ENCODE measurements at places on chromosomes 2 and 18.
A peak's percentile ranks its signal among the peaks of the same experiment; 100 is the strongest.

GRCh38 chr2:173803449-173803848 lies 161.7 kb downstream of the SP3 start:
- no peak for DNase-seq

GRCh38 chr2:201378496-201379397 lies 21.6 kb upstream of the FLACC1 start:
- DNase-seq, result no peak

DNA sequence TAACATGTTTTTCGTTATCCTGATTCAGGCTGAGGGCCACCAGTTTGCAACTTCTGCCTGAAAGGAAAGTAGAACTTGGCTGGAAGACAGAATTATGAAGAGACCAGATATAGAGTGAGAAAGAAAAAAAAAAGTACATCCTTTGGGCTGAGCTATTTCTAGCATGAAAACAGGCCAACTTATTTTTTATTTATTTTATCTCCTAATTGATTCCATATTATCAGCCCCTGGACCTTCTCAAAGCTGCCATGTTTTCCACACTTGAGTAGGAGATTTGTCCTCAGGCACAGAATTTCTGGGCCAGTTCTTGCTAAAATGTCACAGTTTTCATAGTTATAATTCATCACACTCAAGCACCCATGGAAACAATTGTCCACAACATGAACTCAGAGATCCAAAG lies 586.8 kb upstream of the CNTNAP5 start:
- no peak for DNase-seq

DNA sequence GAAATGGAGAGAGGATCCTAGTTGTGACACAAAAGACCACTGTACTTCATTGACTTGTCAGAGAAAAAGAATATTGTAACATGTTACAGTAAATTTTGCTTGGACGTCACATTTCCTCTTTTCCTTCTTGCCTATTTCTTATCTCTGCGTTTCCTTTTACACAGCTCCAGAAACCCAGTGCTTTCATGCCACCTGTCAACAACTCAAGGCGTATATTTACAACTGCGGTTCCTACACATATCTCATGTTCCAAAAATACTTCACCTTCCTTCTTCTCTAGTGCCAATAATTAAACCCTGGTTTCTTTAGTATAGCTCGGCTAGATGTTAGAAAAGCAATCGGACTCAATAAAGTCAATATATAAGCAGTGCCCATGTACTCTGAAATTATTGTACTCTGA lies 911.5 kb upstream of the FSHR start:
- peak; percentile 11 for DNase-seq

DNA sequence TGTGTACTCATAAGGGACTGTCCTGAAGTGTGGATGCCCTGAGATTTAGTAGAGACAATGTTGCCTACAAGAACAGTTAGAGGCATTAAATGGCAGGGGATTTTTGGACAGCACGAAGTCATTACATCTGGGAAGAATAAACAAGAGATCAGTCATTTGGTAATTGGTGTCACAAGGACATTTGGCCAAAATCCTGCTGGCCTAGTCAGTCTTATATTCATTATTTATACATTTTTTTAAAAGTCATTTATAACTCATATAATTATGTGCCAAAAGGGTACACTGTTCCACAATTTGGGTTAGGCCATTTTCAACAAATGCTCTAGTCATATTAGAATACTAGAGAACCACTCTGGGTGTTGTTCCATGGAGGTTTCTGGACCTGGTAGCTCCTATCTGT lies 104.7 kb downstream of the LRATD1 start:
- no peak for DNase-seq

DNA sequence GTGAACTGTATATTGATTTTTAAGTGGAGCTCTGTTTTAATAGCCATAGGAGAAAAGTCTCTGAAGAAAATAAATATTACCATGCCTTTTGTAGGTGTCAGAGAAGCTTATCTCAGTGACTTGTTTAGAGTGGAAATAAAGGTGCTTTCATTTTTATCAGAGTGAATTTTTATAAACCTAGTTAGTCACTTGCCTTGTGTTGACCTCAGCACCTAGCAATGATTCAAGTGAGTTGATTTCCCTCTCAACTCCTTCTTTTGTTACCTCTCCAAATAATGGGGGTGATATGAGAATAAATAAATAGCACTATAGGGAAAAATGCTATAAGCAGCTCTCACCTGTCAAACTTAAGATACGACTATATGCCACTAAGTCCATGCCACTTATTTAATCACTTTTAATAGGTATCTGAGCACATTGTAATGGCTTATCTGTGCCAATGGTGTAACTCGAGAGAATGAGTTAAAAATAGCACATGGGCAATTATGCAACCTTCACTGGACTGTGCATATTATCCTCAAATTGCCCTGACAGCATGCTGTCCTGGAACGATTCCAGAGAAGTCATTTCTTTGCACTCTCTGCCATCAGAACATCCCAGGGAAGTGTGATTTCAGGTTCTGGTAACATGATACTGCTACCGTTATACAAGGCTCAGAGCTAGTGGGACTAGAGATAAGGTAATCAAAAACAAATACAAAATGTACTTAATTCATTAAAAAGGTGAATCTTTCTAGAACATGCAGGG lies 290.8 kb downstream of the CCDC85A start:
- DNase-seq, result no peak

DNA sequence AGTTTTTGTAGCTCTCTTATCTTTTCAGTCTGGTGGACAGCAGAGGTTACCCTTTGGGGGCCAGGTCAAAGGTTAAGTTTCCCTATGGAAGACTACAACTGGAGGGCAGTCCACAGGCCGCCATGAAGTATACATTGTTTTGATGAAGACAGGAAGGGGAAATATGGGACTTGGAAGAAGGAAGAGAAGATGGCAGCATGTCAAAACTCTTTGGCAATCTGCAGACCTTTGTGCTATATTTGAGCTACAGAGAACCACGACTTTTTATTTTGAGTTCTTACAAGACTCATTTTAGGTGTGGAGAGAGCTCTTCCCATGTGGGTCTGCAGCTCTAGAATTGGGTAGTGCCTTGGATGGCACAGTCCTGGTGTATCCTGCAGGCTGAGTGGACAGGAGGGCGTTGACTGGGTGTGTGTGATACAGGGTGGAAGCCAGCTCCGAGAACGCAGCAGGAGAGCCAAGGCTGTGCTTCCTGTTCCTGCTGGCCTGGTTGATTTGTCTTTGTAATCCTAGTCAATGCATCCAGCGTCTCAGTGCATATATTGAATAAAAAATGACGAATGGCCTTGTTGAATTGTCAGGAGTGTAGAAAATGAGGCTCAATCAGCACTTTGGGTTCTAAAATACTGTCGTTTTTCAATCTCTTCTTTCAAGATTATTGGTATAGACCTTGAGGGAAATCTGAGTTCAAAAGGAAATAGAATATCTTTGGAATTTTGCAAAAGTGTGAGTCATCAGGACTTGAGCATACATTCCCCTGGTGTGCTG lies 11.5 kb downstream of the ITGA6 start:
- no peak for DNase-seq

DNA sequence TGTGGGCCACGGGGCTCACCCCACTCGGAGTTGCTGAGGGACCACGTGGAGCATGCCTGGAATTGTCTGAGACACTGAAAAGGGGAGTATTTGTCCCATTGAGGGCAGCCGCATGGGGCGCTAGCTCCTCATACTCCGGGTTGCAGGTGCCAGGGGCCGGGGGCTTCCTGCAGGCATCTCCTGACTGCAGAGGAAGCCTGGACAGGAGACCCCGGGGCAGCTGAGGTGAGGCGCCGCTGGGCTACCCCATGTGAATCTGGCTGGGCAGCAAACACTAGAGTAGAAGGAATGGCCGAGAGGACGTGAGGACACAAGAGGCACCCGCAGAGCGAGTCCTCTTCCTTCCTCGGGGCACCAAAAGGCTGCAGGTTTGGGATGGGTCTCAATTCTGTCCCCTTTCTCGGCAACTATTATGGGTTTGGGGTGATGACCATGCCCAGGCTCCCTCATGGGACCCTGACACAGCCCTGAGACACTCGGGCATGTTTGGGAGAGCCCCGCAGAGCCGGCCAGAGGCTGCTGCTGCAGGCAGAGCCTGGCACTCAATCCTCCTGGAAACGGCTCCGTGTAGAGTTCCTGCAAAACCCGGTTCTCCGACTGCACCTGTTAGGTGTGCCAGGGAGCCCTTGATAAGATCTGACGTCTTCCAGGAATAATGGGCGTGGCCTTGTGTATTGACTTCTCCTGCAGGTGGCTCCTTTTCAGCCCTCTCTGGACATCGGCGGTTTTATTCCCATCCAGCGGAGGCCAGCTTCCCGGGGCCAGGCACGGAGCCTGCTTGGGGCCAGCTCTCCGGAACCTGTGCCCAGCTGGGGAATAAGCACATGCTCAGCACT lies 77.0 kb downstream of the CTIF start:
- DNase-seq, result no peak

GRCh38 chr2:225400060-225400511 lies 576 bp downstream of the NYAP2 start:
- peak; percentile 20 for DNase-seq

GRCh38 chr2:84029903-84030575 lies 429.0 kb downstream of the SUCLG1 start:
- no peak for DNase-seq

GRCh38 chr2:2877427-2877826 lies 500.2 kb downstream of the EIPR1 start:
- peak; percentile 8 for DNase-seq

DNA sequence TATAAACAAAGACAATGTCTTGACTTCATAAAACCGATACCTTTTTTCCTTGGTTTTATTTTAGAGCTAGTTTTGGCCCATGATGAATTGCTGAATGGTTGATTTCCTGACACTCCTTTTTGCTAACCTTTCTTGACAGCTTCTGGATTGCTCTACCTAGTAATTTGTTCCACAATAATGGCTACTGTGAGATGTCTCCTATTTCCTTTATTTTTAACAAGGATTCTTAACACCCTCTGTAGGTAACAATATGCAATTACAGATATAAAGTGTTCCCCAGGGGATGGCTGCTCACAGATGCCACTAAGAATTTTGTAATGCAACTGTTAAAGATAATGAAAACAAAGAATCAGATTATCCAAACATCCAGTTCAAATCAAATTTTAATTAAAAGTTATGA lies 100.8 kb upstream of the ATP5MC3 start:
- DNase-seq, result peak; percentile 72

DNA sequence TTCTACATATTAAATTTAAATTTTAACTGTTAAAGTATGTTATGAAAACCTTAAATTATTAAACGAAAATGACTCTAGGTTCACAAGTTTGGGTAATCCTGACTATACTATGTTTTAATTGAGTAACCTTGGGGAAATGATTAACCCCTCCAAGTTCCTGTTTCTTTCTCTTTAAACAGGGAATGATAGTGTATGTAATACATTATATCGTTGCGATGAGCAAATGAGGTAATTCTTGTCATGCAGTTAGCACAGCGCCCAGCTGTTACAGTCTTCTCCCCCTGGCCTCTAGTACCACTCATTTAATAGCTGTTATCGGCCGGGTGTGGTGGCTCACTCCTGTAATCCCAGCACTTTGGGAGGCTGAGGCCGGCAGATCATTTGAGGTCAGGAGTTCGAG lies 80.4 kb downstream of the MTA3 start:
- DNase-seq, result no peak

DNA sequence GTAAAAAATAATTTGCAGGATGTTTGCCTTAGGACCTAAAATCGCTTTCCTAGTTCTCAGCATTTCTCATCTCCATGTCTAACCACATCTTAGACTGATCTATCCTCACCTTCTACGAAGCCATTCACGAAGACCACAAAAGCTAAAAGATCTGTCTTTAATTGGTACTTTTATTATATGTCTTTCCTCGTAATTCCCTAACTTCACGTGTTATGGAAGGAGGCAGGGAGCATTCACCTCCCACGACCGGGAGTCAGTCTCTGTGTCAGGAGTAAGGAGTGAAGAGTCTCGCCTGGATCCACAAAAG lies 1.6 kb downstream of the DLGAP1 start:
- DNase-seq, result no peak

- no peak for DNase-seq
Observed at GRCh38 chr18:67789165-67789545, 272.6 kb upstream of the DSEL start.

DNA sequence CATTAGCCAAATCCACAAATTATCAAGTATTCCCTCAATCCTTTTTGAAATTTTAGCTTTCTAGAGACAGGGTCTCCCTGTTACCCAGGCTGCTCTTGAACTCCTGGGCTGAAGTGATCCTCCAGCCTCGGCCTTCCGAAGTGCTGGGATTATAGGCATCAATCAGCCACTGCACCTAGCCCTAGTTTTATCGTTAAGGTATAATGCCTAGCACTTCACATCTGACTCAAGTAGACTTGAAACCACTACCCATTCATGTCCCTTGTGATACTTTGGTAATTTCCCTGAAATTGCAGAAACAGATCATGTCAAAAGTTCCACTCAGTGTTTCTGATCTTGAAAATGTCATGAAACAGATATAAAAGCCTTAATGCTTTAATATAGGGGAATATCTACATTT lies 26.3 kb downstream of the MEX3C start:
- DNase-seq, result no peak

DNA sequence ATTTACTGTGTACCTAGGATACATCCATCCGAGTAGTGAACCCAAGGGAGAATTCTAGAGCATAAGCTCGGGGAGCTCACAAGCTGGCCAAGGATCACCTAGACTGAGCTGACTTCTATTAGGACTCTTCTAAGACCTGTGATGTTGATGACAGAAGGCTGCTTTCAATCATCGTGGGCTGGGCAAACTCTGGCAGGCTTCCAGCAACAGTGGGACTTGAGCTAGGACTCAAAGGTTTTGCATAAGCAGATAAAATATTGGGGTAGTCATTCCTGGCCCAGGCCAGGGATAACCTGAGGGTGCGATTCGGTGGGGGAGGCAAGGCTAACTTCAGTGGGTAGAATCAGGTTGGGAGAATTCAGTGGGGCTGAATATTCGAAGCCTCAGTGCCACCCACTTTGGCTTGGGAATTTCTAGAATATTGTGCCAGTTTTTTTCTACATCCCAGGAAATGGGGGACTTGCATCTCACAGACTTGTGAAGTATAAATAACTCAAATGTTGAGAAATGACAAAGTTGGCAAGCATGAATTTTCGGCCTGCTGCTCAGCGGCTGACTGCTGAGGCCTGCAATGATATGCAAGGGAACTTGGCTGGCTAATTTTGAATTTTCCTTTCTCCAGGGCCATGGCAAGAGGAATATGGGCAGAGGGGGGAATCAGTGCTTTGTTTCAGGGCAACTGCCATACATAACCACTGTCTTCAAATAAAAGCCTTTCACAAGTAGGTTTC lies 274.3 kb downstream of the PRKCE start:
- DNase-seq, result no peak

GRCh38 chr18:4821801-4822200 lies 366.7 kb upstream of the DLGAP1 start:
- no peak for DNase-seq

Measured in SK-MEL-5 (cell line).